ENCODE measurements at places on chromosomes 3 and 15. TPM values are rescaled to one million over a fixed set of nuclear protein-coding genes. Genes with fewer than 3 reads are reported as not detected.

PLSCR2 gene
- not detected for total RNA-seq

- no peak for DNase-seq
These were observed 120.9 kb downstream of the DTWD1 start for GRCh38 chr15:49741712-49742111.

GRCh38 chr3:74402821-74403220 lies 211.6 kb downstream of the CNTN3 start:
- DNase-seq, result no peak

DUOXA1 gene
- not detected for total RNA-seq

DNA sequence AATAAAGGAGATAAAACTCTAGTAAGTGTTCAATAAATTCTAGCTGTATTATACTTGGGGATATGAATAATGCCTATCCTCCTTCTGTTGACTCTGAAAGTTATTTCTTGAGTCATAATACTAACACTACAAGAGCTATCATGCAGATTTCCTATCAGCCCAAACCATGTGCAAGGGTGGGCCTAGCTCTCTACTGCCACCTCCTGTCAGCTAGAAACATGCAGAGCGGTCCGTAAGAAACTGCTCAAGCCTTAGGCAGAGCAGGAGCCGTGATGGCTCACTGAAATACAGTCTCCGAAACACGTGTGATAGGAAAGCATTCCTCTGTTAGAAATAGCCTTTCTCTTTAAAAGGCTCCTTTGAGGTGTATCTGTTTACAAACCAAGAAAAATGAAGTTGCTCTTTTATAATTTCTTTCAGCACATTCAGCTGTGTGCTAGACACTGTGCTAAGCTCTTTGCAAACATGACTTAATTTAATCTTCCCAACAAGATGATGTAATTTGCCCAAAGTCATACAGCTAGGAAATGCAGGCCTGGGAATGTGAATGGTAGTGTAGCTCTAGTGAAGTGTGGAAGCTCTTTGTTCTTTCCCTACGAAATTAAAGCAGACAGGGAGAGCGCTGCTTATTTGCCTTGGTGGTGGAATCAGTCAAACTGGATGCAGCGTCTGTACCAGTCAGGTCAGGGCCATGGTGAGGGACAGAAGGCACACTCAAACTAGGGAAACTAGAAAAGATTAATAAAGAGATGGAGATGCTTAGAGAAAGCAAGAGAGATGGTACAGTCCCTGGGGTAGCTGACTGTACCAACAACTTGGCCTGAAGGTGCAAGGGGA lies 43.1 kb downstream of the MTHFS start:
- DNase-seq, result peak; percentile 65

CGNL1 gene
- total RNA-seq, result 1.2 TPM

GRCh38 chr3:135078283-135078682 lies 283.2 kb downstream of the EPHB1 start:
- no peak for DNase-seq

DNA sequence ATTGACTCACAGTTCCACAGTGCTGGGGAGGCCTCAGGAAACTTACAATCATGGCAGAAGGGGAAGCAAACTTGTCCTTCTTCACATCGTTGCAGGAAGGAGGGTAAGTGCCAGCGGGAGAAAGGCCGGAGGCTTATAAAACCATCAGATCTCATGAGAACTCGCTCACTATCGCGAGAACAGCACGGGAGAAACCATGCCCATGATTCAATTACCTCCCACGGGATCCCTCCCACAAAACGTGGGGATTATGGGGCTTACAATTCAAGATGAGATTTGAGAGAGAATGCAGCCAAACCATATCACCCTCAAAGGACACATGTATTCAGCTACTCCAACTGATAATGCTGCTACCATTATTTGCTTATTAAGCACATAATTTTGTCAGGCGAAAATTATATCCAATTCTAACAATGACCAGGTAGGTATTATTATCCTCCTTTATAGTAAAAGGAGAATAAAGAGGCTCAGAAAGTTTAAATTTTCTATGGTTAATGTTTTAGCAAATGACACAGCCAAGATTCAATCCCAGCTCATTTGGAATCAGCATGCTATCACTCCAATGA lies 327.2 kb upstream of the CDIN1 start:
- DNase-seq, result no peak

CRYBG3 gene
- total RNA-seq, result 7.3 TPM

- DNase-seq, result no peak
These were observed 99.8 kb upstream of the CPNE4 start for GRCh38 chr3:132134611-132135010.

GRCh38 chr3:133868186-133868585 lies 27.5 kb downstream of the RAB6B start:
- no peak for DNase-seq

DNA sequence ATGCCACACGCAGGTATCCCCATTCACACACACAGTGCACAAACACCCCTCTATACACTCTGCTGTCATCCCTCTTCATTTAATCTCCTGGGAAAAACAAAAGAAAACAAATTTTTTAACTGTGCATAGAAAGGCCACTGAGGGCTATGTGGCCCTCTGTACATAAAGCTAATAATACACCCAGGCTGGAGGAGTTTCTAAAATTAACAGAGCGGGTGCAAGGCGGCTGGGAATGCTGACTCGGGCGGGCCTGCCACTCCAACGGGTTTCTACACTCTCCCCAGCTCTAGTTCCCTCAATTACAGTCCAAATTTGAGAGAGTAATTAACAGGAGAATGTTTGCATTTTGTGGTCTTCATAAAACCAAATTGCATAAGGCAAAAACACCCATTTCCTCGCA lies 23.1 kb downstream of the HCN4 start:
- DNase-seq, result no peak

- peak; percentile 76 for DNase-seq
These were observed 16.0 kb downstream of the HDAC11 start for GRCh38 chr3:13495921-13496723.

C2CD4A gene
- total RNA-seq, result not detected

MYZAP gene
- 0.28 TPM for total RNA-seq

GRCh38 chr15:90560229-90560776 lies 30.6 kb downstream of the CRTC3 start:
- no peak for DNase-seq

DNA sequence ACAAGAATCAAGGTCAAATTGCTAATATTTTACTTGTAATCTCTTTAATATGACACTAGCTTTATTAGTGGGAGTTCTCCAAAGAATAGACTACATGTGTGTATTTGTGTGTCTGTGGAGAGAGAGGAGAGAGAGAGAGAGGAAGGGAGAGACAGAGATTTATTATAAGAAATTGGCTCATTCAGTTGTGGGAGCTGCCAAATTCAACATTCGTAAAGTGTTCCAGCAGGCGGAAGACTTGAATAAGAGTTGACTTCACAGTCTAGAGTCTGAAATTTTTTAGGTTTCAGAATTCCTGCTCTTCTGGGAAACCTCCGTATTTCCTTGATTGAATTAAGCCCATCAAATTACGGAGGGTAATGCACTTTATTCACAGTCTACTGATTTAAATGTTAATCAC lies 4.7 kb upstream of the CLDN1 start:
- DNase-seq, result no peak

- DNase-seq, result no peak
These were observed 35.1 kb downstream of the HMG20A start for GRCh38 chr15:77455696-77456321.

GRCh38 chr15:78681281-78682003 lies 40.4 kb upstream of the CHRNB4 start:
- no peak for DNase-seq

Measured in neural crest cell (in vitro differentiated cells).